Stimulated activated CD4-positive, alpha-beta T cell treated with anti-CD3 and anti-CD28 coated beads, Interleukin-15, amount 100 ng/mL, for 24 hours (primary cell): ENCODE measurements at places on chromosomes 5 and 9.

DNA sequence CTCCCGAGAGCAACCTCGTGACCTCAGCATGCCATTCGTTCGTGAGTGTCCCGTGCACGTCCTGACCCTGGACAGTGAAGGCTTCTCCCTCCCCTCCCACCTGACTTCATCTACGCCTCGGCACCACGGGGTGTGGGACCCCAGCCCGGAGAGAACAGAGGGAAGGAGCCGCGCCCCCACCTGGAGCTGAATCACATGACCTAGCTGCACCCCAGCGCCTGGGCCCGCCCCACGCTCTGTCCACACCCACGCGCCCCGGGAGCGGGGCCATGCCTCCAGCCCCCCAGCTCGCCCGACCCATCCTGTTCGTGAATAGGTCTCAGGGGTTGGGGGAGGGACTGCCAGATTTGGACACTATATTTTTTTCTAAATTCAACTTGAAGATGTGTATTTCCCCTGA is 38.3 kb upstream of the FCN2 start:
- no peak for DNase-seq

DNA sequence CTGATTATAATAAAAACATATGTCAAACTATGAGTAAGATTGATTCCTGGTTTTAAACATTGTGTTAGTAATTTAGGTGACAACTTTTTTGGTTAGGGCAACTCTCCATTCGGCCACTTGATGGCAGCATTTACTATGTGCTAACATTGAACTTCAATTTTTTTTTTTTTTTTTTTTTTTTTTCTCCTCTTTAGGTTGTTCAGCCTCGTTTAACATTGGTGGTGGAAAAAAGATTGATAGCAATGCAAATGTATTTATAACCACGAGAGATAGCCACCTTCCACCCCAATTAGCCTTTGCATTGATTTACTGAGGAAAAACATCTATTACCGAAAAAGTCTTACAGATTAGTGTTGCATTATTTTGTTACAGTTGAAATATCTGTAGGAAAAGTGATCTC is 159.1 kb downstream of the CSNK1G3 start:
- peak; percentile 58 for DNase-seq

- DNase-seq, result peak; percentile 12
Measured at GRCh38 chr5:172959824-172960799, 888 bp downstream of the RPL26L1 start.

GRCh38 chr9:34652602-34653000 is 616 bp downstream of the IL11RA start:
- no peak for DNase-seq

DNA sequence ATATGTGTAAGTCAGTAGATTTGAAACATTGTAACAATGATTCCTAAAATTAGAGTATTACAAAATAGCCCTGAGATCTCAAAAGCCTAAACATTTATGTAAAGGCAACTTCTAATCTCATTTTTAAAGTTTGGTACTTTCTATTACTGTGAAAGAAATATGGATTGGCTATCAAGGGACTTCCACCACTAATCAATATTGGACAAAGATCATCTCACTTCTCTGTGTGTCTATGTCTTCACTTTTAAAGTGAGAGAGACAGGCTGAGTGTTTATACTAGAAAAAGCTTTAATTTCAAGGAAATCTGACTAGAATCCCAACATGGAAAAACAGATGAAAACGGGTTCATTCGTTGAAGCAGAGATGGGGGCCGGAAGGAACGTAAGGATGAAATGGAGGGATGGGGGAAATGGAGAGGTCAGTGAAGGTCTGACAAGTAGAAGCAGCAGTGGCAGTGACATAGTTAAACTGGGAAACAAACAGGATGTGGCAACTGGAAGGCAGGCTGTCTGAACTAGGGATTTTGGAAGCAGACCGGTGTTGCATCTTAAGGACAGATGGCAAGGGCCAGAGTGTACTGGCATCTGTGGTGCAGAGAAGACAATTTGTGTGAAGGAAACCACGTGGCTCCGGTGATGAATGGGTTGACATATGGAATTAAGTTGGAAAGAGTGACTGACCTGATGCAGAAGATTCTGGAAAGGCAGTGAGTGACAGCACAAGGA is 60.8 kb downstream of the PDE4D start:
- no peak for DNase-seq

DNA sequence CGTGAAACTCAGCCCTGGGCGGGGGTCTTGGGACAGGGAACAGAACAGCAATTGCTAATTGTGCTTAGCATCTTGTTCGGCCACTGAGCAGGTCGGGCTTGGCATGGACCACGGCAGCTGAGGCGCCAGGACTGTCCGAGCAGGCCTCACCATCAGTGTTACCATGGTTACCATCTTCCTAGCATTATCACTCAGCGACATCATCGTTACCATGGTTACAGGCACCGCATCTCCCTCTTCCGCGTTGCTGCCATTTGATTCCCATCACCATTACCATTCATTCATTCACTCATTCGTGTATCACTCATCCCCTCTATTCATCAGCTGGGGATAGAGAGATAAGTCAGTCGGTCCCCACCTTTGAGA is 81.0 kb upstream of the ZBTB43 start:
- no peak for DNase-seq

GRCh38 chr5:139644001-139644456 is 4.1 kb upstream of the CXXC5 start:
- no peak for DNase-seq

DNA sequence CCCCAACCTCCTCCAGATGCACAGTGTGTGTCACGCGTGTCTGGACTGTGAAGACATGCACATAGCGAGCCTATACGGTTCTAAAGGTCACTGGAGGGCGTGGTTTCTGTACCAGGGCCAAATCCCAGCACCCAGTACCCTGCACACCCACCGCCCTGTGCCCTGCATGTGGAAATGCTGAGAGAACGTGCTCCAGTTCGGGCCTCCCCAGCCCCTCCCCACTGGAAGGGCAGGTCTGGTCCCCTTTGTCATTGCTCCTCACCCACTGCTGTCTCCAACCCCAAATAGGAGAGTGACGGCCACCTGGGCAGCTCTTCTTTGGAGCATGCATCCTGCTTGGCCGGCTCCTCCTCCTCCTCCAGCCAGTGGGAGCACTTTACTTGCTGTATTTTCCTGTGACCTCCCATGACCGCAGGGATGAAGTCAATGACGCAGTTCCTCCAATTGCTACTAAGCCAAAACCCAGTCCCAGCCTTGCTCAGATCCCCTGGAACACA is 116.7 kb downstream of the WNK2 start:
- no peak for DNase-seq

GRCh38 chr9:19995619-19996018 is 206.8 kb upstream of the SLC24A2 start:
- no peak for DNase-seq

GRCh38 chr5:98458726-98459125 is 314.7 kb upstream of the RGMB start:
- DNase-seq, result no peak

GRCh38 chr5:96431376-96432187 is 1.5 kb downstream of the PCSK1 start:
- DNase-seq, result peak; percentile 61

DNA sequence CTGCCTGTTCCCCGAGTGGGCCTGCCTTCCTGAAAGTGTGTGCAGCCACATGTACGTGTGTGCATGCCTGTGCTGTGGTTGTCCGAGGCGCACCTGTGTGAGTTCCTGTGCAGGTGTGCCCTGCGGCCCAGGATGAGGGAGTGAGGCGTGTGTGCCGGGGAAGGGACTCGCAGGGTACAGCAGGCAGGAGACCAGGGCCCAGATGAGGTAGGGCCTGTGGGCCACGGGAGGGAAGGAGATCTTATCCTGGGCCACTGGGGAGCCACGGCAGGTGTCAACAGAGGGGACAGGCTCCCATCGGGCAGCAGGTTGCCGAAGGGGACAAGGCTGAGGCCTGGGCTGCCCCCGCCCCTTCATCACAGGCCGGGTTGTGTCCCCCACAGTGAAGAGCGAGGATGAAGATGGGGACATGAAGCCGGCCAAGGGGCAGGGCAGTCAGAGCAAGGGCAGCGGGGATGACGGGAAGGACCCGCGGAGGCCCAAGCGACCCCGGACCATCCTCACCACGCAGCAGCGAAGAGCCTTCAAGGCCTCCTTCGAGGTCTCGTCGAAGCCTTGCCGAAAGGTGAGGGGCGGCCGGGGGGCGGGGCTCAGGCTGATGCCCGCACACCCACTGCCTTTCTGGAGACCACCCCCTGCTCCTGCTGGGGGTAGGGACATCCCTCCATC is 79.2 kb downstream of the LMX1B start:
- DNase-seq, result no peak

DNA sequence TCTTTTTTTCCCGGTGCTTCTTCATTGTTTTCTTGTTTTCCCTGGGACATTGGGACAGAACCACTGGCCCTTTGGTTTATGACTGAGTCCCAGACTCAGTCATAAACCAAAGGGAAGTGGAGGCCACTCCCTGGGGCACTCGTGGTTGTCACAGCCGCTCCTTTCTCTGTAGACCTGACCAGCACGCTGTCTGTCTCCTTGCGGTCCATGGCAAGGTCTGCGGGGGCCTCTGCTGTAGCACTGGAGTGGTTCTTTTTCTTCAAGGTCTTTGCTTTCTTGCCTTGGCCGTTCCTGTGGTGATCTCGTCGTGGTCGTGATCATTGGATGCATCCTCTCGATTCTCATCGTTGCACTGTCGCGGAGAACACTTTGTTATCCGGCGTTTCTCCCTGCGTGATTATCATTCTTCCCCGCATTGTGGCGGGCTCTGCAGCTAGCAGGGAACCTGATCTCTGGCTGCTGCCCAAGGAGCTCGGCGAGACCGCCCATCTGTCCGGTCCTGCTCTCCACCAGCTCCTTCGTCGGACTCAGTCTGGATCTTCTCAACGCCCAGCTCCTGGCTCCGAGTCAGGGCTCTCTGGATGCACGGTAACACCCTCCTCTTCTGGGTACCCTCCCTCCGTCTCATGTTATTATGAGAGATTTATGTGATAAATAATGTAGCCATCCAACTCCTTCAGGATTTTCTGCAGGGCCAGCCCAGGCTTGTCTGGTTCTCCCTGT is 43.5 kb upstream of the MPDZ start:
- no peak for DNase-seq

DNA sequence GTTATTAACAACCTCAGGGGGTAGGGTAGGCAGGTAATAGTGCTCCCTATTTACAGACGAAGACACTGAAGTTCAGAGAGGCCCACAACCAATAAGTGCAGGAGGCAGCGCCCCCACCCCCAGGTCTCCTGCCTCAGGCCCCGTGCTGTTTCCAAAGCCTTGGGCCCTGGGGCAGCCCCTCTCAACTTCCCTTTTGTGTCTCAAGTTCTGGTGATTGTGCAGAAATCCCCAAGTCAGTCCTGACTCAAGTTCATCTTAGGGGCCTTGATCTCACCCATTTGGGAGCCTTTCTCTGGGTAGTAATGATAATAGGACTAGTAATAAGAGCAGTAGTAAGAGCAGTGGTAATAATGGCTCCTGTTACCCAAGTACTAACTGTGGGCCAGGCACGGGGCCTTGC is 35.5 kb upstream of the ASS1 start:
- DNase-seq, result no peak

- no peak for DNase-seq
Measured at GRCh38 chr5:161539016-161539415, 7.5 kb downstream of the GABRB2 start.

DNA sequence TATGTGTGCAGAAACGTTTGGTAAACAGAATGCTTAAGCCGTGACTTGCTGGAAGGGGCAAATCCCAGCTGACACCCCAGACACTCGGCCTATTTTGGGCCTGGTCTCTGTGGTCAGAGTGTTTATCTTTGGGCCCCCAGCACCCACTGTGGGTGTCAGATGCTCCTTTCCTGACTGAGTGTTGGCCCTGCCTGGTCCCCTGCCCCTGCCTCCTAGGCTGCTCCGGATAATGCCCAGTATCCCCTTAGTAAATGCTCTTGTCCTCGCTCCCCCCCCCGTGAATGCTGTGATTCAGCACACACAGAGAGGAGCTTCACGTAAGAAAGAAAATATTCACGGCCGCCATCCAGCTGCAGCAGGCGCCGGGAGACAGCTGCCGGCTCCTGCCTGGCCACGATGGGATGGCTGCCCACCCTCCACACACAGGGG is 11.3 kb upstream of the ANGPTL2 start:
- DNase-seq, result no peak

DNA sequence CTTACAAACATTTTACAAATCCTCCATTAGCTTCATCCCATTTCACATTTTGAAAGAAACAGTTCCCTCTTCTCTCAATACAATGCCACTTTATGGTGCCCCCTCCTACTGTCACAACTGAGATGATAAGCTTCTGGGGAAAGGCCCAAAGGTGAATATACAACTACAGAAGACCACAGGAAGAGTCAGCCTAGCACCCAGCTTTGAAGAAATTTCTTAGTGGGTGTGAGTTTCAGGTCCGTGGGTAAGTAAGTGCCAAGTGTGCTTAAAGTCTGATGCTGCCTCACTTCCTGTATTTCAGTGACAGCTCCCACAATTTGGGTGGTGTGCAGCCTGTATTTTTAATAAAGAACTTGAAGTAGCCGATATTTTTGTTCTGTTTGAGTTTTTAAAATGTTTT is 68.1 kb downstream of the ARHGEF28 start:
- peak; percentile 7 for DNase-seq

- DNase-seq, result no peak
Measured at GRCh38 chr5:174109698-174110260, 64.3 kb downstream of the NSG2 start.

DNA sequence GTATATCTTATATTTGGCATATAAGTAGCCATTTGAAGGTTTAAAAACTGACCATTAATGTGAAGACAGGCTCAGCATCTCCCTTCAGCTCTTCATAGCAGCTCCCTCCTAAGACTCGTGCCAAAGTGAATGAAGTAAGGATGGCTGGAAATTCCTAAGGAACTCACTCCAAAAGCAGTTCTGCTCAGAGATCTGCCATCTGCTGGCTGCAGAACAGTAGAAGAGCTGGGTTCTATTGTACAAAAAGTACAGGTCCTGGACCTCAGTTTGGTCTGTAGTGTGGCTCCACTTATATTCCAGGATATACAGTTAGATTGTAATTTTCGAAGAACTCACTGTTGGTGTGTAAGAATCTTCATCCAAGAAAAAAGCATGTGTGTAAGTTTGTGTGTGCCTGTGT is 104.9 kb upstream of the RUSC2 start:
- no peak for DNase-seq

- DNase-seq, result no peak
Measured at GRCh38 chr5:128857076-128857677, 108.1 kb upstream of the SLC27A6 start.

DNA sequence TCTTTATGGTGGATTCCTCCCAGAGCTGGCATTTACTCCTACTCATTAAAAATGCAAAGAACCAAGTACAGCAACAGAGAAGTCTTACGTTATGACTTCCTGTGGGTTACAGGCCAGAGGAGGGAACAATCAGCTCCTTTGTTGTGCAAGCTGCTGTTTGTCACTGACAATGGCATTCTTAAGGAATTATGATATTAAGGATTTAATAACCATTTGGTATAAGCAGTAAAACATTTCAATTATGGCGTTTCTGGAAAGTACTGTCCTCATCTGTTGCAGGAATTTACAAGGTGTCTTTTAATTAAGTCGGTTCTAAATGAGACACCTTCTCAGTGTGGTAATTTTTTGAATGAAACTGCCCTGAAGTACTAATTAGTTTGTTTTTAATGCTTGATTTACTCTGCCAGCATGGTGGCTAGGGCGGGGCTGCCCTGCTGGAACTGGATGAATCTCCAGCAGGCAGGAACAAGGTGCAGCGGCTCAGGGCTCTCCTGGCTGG is 49.1 kb upstream of the VDAC1 start:
- DNase-seq, result no peak
